ENCODE measurements at places on chromosomes 11 and 22.

GRCh38 chr11:66976028-66976467 is 944 bp downstream of the C11orf86 start:
- DNase-seq: peak; percentile 70

- no peak for DNase-seq
These were observed 9.5 kb upstream of the ST3GAL4 start for GRCh38 chr11:126345759-126346585.

GRCh38 chr22:29555065-29555644 is 1.6 kb upstream of the THOC5 start:
- DNase-seq: no peak

DNA sequence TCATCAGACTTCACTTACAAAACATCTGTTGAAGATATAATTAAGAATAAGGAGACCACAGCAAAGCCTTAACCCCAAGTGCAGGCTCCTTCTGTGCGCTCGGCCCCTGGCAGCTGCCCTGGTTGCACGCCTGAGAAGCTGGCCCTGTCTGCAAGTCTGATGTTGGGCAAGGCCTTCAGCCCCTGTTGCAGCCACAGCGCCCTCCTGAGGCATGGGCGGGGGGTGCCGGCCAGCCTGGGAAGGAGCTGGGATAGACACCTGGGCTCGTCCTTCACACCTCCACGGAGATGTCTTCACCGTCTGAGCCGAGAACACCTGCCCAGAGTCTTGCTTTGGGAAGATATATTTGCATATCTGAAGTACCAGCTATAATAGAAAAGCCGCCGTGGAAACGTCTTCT is 104.1 kb downstream of the MPPED1 start:
- no peak for DNase-seq

DNA sequence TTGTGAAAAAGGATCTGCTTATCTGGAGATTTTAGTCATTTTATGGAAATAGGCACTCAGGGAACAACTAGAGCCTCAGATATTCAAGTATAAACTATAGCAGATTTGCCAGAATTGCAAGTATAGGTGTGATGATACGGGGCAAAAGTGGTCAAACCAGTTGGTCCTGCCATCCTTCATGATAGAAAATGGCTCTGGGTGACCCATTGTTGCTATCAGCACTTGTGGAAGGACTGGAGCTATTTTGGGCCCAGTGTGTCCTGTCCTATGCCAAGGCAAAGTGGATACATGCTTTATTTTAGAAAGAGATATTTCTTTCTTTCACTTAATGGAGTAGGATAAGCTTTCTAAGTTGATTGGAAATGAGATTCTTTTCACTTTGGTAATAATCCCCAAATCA is 85.2 kb downstream of the PPP6R3 start:
- no peak for DNase-seq

- peak; percentile 53 for DNase-seq
These were observed 23.8 kb upstream of the SLC22A12 start for GRCh38 chr11:64566915-64567891.

GRCh38 chr22:19016081-19016766 is 80.1 kb upstream of the PRODH start:
- DNase-seq: no peak

DNA sequence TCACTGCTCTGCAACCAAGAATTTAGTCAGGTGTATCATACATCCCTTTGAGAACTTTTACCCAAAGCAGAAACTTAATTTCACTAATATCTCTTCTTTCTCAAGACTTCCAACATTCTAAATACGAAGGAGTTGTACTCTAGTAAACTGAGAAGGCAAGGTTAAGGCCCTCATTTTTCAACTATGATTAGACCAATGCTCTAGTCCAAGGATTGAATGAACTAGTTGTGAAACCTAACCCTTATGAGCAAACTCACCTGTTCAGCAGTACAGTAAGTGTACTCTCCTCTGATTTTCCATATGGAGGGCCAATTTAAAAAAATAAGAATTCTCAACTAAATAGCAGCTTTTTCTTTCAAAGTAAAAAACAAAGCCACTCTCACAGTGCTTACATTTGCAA is 180.0 kb upstream of the C11orf58 start:
- DNase-seq: no peak

DNA sequence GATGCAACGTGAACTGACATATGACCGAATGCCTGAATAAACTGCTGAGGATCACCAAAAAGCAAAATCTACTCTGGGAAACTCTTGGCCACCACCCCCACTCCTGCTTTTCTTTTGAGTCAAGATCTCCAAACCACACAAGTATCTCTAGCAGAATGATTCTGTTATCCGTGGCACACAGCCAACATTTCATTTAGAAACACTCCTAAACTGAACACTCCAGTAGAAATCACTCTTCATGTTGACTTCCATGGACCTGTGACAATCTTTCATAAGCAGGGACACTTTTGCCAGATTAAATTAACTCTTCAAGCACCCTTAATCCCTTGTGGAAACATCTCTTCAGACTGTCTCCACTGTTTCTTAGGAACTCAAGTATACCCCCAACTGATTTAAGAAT is 44.4 kb downstream of the VSIG10L2 start:
- DNase-seq: no peak

GRCh38 chr11:87322568-87322967 is 284.8 kb downstream of the TMEM135 start:
- DNase-seq: no peak

DNA sequence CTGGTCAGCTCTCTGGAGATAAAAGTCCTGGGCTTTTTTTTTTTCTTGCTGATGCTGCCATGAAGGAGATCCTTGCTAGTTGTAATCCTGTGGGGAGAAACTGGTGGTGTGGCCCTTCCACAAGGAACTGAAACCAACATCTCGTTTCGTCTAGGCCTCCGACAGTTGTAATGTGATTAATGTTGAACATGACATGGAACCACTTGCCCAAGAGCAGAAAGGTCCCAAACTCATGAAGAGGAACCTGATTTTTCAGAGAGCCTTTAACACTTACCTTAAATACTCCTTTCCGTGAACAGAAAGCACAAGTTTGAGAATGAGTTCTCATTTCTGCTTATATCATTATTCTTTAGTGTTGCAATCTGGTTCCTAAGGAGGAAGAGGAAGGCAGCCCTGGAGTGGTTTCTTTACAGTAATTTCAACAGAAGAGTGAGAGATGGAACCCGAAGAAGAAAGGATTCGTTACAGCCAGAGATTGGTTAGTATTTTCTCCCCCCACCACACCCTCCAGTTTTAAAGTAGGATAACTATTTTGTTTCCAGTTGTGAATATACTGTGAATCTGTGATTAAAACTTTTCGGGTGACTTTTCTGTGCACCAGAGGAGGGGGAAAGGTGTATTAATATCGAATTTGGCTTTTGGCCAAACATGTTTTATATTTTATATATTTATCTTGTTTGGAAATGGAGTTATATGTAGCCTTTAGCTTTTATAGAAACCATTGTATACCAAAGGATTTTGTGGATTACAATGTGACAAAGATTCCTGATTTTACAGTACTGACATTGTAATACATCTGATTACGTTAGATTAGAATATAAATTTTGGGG is 2.0 kb downstream of the KDM2A start:
- no peak for DNase-seq

DNA sequence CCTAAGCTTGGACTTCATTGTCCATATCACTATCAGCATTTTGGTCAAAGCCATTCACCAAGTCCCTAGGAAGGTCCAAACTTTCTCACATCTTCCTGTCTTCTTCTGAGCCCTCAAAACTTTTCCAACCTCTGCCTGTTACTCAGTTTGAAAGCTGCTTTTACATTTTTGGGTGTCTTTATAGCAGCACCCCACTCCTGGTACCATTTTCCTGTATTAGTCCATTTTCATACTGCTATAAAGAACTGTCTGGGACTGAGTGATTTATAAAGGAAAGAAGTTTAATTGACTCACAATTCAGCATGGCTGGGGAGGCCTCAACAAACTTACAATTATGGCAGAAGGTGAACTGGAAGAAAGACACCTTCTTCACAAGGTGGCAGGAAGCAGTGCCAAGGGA is 717.0 kb upstream of the CCDC90B start:
- DNase-seq: no peak

DNA sequence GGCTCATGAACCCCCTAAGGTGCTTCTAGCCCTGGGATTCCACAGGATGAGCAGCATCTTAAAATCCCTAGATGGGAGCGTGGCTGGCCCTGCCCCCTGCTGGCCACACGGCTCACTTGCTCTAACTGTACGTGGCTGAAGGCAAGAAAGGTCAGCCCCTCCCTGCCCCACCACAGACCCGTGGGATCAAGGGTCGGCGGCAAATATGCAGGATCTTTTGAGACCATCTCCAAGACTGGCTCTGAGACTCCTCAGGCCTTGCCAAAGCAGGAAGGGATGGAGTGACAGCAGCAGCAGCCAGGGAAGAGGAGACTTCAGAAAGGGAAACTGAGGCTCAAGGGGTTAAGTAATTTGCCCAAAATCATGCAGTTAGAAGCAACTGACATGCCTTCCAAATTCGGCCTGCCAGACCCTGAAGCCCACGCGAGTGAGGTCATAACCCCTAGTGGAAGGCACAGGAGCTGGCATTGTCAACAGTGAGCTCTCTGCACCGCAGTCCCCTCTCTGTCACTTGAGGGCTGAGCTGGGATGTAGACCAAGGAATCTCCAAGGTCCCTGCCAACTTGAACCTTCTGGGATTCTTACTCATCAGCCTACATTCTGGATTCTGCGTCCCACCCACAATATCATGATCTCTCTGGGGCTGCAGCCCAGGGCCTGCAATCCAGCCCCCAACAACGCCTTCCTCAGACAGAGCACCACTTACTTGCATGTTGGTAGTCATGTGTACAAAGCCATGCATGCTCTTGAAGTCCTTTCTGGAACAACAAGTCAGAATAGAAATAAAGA is 31.4 kb downstream of the CREB3L1 start:
- peak; percentile 69 for DNase-seq

- DNase-seq: no peak
These were observed 50.2 kb downstream of the JAM3 start for GRCh38 chr11:134119094-134119493.

GRCh38 chr11:16632295-16633200 is 105.9 kb upstream of the C11orf58 start:
- DNase-seq: no peak

- DNase-seq: no peak
These were observed 14.4 kb downstream of the OVCH2 start for GRCh38 chr11:7691759-7692350.

DNA sequence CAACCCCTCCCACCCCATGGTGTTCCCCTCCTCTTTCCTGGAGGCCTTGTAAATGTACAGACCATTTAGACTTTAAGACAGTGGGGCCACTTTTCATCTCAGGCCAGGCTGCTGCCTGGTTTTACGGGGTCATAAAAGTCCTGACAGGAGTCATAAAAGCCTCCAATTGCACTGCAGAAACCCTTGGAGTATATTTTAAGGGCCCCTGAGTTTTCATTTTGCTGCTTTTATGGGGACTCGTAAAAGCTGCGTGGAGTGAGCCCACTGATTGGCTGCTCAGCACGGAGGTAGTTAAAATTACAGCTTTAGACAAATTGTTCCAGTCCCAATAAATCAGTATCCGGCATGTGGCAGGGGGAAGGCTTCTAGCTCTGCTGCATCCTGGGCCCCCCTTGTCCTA is 627.6 kb downstream of the NTM start:
- no peak for DNase-seq

GRCh38 chr22:21951931-21952465 is 650 bp downstream of the PPM1F start:
- DNase-seq: peak; percentile 32

DNA sequence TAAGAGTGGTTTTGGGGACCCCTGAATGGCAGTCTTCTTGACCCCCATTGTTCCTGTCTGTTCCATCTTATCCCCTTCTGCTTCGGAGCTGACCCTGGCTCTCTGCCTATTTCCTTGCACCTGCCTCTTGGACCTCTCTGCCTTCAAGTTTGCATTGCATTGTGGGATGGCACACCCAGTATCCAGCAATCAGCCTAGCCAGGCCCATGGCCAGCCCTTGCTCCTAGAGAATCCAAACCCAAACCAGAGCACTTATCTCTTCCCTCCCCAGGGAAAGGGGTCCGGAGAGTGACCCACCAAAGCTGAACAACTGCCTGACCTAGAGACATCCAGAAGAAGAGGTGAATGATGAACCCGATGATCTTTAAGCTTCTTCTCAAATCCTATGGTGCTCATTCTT is 607.3 kb upstream of the CADM1 start:
- no peak for DNase-seq

GRCh38 chr11:57374966-57375365 is 6.0 kb downstream of the PRG3 start:
- no peak for DNase-seq

DNA sequence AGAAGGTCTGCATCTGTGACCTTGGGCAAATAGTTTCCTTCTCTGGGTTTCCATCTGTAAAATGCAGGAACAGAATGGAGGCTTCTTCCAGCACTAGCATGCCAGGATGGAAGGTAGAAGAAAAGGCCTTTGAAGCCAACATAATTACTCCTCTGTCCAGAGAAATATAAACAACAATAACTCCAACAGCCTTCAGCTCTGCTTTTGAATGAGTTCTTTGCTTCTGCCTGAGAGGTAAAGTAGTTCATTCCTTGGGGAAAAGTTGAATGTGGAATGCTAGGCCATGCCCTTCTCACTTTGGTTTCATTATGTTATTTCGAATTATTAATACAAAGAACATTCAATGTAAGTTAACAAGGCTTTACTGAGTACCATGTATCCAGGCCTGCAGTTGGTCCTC is 61.2 kb upstream of the BLID start:
- DNase-seq: no peak

- DNase-seq: no peak
These were observed 12.4 kb downstream of the ACO2 start for GRCh38 chr22:41481131-41481830.

DNA sequence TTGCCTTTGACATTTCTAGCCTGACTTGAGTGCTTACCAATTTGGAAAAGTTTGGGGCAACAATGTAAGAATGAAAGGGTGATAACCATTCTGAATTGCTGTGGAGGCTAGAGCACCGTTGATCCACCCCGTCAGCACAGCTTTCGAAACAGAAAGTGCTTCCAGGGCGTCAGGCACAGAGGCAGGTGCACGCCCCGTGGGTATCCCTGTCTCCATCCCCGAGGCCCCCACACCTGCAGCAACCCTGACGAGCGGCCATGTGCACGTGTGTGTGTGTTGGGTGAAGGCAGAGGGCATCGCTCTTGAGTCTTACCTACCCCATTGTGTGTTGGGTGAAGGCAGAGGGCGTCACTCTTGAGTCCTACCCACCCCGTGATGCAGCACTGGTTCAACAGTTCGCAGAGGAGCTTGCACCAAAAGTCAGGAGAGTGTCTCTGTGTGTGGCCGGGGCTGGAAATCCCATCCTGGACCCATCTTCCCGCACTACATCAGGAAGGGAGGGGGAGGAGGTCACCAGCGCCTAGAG is 404.5 kb downstream of the BRD1 start:
- DNase-seq: no peak

GRCh38 chr11:20022363-20023081 is 137.8 kb downstream of the DBX1 start:
- peak; percentile 25 for DNase-seq

- DNase-seq: no peak
These were observed 13.2 kb downstream of the PPM1F start for GRCh38 chr22:21939461-21939913.

Data from neural crest cell (in vitro differentiated cells).